ENCODE measurements at places on chromosomes 12 and 14.

GRCh38 chr12:84964048-84964447, 51.4 kb upstream of the SLC6A15 start:
- DNase-seq: no peak

- DNase-seq: no peak
These were observed 4.4 kb upstream of the CSRNP2 start for GRCh38 chr12:51087818-51088217.

GRCh38 chr14:94867946-94868771, 98.2 kb upstream of the GSC start:
- no peak for DNase-seq

GRCh38 chr12:51202718-51203117, 15.1 kb downstream of the POU6F1 start:
- no peak for DNase-seq

GRCh38 chr12:11457996-11458645, 62.8 kb upstream of the PRB2 start:
- no peak for DNase-seq

DNA sequence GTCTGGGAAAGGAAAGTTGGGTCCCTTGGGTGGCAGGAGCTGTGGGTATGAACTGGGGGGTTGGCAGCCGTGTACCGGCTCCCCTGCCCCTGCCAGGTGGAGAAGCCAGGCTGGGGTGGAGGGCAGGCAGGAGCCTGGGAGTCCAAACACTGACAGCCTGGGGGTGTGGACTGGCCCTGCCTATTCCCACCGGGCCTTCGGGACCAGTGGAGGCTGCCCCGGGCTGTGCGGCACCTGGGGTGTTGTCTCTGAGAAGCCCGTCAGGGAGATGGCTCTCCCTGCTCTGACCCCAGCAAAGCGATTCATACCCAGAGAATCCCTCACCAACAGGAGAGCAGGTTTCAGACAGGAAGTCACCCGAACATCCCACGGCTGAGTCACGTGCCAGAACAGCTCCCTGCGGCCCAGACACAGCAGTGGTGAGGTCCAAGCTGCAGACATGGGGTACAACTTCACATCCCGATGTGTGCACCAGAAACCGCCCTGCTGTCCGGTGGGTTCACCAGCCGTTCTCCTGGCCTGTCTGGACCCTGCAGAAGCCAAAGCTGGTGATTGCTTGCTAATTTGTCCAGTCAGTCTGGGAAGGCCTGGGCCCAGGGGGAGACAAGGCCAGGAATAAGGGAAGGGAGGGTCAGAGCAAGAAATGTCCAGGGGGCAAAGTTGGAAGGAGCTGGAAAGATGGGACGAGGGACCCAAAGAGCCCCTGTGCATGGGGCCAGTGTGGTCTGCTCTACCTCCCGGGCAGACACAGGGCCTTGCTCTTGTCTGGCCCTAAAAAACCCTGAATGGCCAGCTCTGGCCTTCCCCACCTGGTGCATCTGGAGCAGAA, 2.1 kb upstream of the GPR132 start:
- DNase-seq: no peak

- DNase-seq: no peak
These were observed 164.6 kb downstream of the TMEM117 start for GRCh38 chr12:44000309-44000952.

- no peak for DNase-seq
These were observed 2.5 kb downstream of the AJUBA start for GRCh38 chr14:22979748-22980392.

- no peak for DNase-seq
These were observed 20.2 kb upstream of the KIF26A start for GRCh38 chr14:104118006-104118844.

GRCh38 chr14:60311417-60311816, 62.4 kb downstream of the PPM1A start:
- DNase-seq: no peak

DNA sequence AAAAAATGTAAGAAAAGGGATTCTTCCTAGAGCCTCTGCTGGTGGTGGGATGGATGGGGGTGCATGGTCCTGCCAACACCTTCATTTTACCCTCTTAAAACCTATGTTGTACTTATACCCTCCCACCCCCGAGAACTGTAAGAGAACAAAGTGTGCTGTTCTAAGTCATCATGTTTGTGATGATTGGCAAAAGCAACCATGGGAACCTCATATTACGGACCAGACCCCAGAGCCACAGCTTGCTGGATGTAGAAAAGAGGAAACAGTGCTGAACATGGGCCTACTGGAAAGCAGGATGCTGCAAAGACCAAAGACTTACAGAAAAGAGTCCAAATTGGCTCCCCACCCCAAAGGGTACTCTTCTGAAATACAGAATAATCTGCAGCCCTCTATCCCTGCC, 311.2 kb downstream of the DUSP6 start:
- DNase-seq: no peak

DNA sequence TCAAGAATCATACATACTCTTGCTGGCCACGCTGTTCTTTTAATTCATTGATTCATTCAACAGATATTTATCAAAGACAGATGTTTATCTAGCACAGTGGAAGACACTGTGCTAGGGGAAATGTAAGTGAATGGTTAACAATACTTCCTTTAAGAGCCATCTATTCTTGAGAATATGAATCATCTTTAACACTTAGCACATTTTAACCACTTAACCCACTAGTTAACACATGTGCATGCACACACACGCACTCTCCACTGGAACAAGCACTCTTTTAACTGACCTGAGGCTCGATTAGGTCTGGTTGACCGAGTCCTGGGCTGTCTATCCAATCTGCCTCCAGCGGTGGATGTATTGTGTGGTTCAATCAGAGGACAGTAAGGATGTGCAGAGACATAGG, 34.6 kb downstream of the LMNTD1 start:
- no peak for DNase-seq

DNA sequence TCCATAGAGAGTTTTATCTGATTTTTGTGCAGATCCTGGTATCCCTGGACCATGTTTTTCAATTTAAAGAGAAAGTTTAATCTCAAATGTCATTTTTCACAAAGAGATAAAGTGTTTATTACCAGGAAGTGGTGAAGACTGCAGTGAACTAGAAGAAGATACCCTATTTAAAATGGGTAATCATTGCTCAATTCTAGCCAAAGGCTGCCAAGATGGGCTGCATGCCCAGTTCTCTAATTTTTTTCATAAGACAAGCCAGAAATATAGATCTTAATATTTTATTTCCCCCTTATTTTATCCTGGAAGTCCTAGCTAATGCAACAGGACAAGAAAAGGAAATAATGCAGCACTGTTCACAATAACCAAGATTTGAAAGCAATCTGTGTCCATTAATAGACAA, 343.5 kb downstream of the PCNX1 start:
- DNase-seq: no peak

- DNase-seq: no peak
These were observed 28.0 kb upstream of the PWP1 start for GRCh38 chr12:107657621-107658020.

GRCh38 chr12:106743270-106743988, 31.1 kb upstream of the RIC8B start:
- no peak for DNase-seq

DNA sequence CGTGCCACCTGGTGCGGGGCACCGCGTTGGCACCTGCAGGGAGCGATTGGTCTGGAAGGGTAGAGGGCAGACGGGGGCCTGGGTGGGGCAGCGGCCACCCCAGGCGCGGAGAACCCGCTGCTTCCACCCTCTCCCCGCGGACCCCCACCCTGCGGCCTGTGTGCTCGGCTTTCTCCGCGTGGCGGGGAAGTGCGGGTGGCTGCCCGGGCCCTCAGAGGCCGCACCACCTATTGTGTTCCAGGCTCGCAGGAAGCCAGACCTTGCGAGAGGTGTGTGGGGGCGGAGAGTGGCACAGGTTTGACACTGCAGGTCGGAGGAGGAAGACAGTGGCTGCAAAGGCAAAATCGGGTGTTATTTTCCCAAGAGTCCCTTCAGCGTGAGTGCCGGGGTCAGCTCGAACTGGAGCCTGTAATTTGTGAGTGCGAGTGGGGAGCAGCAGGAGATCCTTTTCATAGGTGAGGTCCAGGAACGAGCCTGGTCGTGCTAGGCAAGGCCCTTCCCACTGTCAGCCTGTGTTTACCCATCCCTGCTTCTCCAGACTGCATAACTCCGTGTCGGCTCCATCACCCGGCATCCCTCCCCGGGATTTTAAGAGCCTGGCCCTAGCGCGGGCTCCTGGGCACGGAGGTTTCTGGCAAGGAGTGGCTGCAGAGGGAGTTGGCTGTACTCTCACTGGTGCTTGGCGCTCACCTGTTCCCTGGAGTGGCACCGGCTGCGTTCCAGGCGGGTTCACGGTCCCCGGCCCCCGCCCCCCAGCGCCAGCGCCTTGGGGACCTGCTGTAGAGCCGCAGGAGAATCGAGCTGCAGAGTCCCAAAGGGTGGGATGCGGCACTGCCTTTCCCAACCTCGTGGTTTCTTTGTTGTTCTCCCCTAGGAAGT, 935 bp downstream of the TBC1D30 start:
- DNase-seq: no peak

Measured in CMK (cell line).